ENCODE measurements at places on chromosomes 5 and 9. TPM values are rescaled to one million over a fixed set of nuclear protein-coding genes. Genes with fewer than 3 reads are reported as not detected.

GRCh38 chr5:154481584-154482381 lies 3.8 kb upstream of the HAND1 start:
- no peak for DNase-seq

GRCh38 chr5:953535-954449 lies 54.8 kb upstream of the NKD2 start:
- DNase-seq: no peak

- no peak for DNase-seq
These were observed 40.5 kb downstream of the FYB1 start for GRCh38 chr5:39178861-39179260.

RAB3C gene
- total RNA-seq: not detected

- no peak for DNase-seq
These were observed 561.1 kb downstream of the PDE4D start for GRCh38 chr5:59332236-59332973.

SRD5A1 gene
- total RNA-seq: 13.8 TPM

- no peak for DNase-seq
These were observed 207.6 kb upstream of the DMRTA1 start for GRCh38 chr9:22238809-22239684.

Data from activated T-helper 1 cell treated with anti-CD3 and anti-CD28 coated beads, Interleukin-12 subunit alpha, Interleukin-12 subunit beta, Interleukin-2, Interleukin-4 antibody, amounts not matched to agents 30 ng/mL and 10 ng/mL and 1 ng/mL, durations not matched to agents 14 hours and 24 hours and 36 hours (primary cell).